Panc1 (cell line): ENCODE measurements at places on chromosomes 3 and 15.

- DNase-seq = no peak
Measured at GRCh38 chr15:62138124-62138523, 27.0 kb downstream of the C2CD4B start.

DNA sequence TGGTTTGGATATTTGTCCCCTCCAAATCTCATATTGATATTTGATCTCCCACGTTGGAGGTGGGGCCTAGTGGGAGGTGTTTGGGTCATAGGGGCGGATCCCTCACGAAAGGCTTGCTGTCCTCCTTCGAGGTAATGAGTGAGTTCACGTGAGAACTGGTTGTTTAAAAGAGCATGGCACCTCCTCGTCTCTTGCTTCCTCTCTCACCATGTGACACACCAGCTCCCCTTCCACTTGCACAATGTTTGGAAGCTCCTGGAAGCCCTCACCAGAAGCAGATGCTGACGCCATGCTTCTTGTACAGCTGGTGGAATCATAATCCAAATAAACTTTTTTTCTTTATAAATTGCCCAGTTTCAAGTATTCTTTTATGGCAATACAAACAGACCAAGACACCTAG is 38.6 kb downstream of the RFTN1 start:
- DNase-seq = no peak

DNA sequence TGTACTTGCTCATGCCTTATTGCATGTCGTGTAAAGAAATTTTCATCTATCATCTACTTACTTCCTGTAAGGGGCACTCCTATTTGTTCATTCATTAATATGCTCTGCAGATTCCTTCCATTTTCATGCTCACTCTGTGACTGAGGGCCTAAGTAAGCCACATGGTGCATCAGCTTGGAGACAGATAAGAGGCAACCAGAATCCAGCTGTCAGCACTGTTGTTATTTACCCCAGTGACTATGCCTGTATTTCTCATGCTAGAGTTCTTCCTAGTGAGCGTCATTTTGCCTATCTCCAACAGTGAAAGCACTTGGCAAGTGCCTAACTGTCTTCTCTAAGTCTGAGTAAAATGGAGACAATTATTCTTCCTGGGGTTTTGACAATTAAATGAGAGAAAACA is 124.8 kb upstream of the ABI3BP start:
- no peak for DNase-seq

- DNase-seq = no peak
Measured at GRCh38 chr3:61807865-61808276, 246.5 kb downstream of the PTPRG start.

DNA sequence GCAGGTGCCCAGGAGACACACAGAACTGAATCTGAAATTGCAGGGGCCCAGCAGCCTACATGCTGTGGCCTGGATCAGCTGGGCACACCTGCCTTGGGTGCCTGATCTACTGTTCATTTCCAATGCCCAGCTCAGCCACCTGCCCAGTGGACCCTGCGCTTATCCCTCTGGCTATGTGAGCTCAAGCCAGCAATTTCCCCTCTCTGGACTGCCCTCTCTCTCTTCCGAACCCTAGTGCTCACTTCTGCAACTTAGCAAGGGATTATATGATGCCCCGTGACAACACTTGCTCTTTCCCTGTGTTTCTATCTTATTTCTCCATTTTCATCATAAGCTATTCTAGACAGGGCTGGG is 276.0 kb downstream of the UACA start:
- DNase-seq = no peak

- no peak for DNase-seq
Measured at GRCh38 chr3:20637729-20638128, 451.7 kb upstream of the SGO1 start.

GRCh38 chr3:197540961-197541377 is 14.8 kb downstream of the BDH1 start:
- DNase-seq = no peak

DNA sequence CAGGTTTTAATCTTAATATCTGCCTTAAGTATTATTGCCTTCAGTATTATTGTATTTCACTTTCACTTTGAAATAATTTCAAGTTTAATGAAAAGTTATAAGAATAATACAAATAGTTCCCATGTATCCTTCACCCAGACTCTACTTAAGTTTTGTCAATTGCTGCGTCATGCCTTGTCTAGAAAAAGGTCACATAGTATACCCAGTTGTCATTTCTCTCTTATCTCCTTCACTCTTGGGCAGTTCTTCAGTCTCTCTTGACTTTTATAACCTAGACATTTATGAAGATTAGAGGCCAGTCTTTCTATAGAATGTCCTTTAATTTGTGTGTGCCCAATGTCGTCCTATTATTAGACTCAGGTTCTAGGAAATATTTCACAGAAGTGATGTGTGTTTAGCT is 367.7 kb downstream of the LSAMP start:
- DNase-seq = no peak

GRCh38 chr3:133292296-133292695 is 107.6 kb upstream of the BFSP2 start:
- DNase-seq = no peak

DNA sequence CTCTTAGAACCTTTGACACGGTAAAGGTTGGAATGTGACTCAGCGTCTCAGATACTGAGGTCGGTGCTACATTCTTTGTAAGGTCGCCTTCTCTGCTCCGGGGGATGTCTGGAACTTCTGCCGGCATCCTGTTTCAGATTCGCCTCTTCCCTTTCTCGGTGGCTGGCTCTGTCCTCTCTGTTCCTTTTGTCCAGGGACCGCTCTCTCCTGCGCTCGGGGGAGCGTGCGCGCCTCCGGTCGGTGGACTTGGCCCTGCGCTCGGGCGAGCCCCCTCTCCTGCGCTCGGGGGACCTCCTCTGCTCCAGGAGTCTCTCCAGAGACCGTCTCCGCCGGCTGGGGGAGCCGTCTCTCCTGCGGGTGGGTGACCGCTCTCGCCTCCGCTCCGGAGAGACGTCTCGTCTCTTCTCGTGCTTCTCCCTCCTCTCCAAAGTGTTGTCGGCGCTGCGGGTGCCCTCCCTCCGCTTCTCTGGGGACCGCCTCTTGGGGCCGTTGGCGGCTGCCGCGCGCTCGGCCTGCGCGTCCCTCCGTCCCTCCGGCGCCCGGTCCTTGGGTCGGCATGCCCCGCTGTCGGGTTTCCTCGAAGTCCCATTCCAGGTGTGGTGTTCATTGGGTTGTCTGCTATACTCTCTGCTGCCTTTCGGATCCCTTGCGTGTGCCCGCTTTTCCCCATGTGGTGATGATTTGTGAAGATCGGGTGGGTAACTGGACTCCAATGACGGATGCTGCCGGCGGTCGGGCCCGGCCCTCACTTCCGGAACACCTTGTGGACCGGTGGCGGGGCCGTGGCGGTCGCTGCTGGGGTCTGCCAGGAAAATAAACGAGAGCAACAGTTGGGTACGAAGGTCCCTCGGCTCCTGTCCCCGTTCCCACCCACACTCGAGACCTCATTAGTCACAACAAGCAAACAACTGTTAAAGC is 668.8 kb upstream of the ADAMTS9 start:
- no peak for DNase-seq

DNA sequence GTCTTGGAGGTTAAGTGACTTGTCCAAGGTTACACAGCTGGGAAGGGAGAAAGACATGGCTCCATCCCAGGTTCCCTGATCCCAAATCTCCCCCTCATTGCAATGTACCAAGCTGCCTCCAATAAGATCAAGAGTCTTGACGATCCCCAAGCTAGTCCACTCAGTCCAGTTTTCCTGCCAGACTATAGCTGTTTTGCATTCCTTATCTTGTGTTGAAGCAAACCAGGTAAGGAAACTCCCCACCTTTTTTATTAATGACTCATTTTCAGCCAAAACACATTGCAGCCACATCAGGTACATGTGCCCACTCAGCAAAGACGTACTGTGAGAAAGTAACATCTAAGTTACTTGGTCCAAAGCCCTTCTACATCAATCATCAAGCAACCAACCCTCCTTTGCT is 41.9 kb downstream of the LIPC start:
- no peak for DNase-seq

GRCh38 chr3:177448987-177449359 is 251.7 kb upstream of the TBL1XR1 start:
- no peak for DNase-seq

DNA sequence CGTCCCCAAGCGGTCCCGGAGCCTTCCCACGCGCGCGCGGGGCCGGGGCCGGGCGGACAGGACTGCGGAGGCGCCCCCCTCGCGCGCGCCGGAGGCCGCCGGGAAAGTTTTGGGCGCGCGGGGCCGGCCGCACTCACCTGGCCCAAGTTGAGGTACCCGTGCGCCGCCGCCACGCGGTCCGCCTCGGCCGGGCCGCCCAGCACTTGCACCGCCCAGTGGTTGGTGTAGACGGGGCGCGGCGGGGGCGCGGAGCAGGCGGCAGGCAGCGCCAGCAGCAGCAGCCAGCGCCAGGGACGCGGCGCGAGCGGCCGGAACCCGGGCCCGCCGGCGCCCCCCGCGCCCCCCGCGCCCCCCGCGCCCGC is 289 bp downstream of the PCSK6 start:
- no peak for DNase-seq

DNA sequence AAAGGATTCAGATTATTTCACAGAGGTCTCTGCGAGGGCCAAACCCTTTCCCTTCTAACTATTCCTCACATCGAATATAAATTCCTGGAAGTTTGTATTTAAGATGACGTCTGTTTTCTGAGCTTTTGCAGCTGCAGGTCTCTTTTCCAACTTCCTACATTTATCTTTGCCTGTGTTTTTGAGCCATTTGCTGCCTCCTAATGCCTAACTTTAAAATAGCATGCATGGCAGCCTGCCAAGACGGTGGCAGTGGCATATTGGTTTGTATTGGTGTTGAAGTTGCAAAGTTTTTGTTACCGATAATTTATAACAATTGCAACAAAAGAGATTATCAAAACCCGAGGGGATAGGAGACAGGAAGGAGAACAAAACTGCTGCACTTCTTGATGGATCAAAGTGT is 187.1 kb upstream of the DNAJC19 start:
- peak; percentile 18 for DNase-seq
